ENCODE measurements at places on chromosomes 5 and 9.

DNA sequence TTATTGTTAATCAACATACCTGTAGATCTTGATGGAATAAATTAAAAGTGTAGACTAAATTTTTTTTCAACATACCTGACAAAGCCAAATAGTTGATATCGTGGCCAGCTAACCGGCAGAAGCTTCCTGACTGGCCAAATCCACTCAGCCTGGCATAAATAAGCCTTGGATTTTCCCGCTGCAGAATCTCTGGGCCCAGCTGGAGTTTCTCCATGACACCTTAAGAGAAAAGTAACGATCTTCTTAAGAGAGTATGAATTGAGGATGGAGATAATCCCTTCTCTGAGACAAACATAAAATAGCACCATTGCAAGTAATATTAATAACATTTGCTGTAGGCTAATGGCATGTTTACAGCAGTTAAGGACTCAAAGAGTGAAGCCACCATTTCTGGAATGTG, 2.2 kb downstream of the AMACR start:
- DNase-seq: no peak

- DNase-seq: no peak
Observed at GRCh38 chr9:82124090-82124489, 135.5 kb downstream of the SPATA31D1 start.

DNA sequence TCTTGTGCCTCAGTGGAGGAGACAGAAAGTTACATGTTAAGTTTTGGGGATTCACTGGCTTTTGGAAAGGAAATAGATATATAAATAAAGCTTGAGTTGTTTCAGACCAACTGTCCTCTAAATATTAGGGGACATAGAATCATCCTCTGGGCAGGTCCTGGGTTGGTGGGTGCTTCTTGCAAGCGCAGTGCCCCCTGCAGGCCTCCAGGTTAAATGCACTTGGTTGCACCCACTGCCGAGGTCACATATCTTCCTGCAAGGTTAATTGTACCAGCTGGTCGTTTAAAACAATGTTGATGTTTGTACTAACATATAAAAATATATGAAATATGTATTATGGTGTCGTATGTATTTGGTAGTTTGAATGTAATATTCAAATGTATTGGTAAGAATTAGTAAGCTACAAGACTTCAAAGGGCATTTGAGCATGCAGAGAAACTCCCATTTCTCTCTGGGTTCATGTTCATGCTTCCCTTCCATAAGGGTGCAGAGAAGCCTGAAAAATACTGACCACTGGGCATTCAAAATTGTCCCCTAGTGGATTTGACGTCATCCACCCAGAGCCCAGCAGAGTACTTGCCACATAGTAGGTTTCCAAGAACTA, 87.0 kb downstream of the ZNF618 start:
- DNase-seq: no peak

- no peak for DNase-seq
Observed at GRCh38 chr5:174348311-174348981, 302.9 kb downstream of the NSG2 start.

- no peak for DNase-seq
Observed at GRCh38 chr5:32673272-32673671, 37.8 kb upstream of the NPR3 start.

- DNase-seq: no peak
Observed at GRCh38 chr5:34771076-34771475, 67.9 kb upstream of the TTC23L start.
